ENCODE measurements at places on chromosomes 3 and 15.

GRCh38 chr15:101614001-101614585, 38.1 kb downstream of the TM2D3 start:
- no peak for DNase-seq
- no peak overlapping the region for H3K27ac ChIP-seq

- H3K27me3 ChIP-seq = no peaks in the 10 kb centered on the region
- no peak for DNase-seq
- peaks cover 15% of the 10 kb centered on the region for H3K4me1 ChIP-seq
- peaks cover 4% of the 10 kb centered on the region for H3K36me3 ChIP-seq
These were observed 1.6 kb upstream of the MTHFS start for GRCh38 chr15:79898369-79898768.

GRCh38 chr3:129226374-129226773, 23.0 kb upstream of the COPG1 start:
- H3K27me3 ChIP-seq = no peaks in the 10 kb centered on the region
- no peak for DNase-seq
- no peaks in the 10 kb centered on the region for H3K4me1 ChIP-seq

DNA sequence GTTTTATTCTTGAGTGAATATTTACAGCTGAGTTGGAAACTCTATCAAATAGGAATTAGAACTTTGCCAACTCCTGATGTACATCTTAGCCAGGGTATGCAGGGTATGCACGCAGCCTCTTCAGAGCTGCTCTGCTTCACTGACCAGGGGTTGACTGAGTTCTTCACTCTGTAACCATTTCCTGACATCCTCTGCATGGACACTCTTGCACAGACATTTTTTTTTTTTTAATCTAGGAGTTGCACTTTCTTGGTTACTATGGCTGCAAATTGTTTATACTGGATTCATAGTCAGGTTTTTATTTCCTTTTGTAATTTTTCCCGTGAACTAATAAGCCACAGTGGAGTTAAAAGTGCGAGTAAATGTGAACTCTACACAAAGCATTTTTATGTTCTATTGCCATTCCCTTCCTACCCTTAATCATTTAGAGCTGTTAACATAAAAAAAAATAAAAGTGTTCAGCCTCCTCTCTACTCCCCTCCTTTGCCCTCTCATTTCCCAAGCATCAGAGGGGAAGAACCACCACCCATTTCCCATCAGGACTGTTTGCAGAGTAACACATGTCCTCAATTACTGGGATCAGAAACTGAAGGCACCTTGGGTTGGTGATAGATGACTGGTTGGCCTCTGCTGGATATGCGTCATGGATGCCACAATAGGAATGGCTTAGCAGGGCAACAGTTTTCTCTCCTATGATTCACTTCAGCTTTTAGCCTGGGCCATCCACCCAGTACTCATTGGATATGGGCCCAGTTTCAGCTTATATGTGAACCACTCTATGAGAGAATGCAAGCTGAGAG, 54.0 kb downstream of the DUT start:
- DNase-seq = no peak
- H3K27ac ChIP-seq = no peak overlapping the region
- H3K27me3 ChIP-seq = no peaks in the 10 kb centered on the region
- no peaks in the 10 kb centered on the region for H3K36me3 ChIP-seq
- H3K4me3 ChIP-seq = no peak overlapping the region

GRCh38 chr3:188261011-188261410, 107.1 kb downstream of the LPP start:
- H3K36me3 ChIP-seq = peaks cover 3% of the 10 kb centered on the region
- DNase-seq = no peak
- H3K4me3 ChIP-seq = no peak overlapping the region
- no peaks in the 10 kb centered on the region for H3K27me3 ChIP-seq

GRCh38 chr15:92904722-92905571, 4.8 kb downstream of the CHD2 start:
- no peaks in the 10 kb centered on the region for H3K27me3 ChIP-seq
- no peak for DNase-seq
- H3K4me3 ChIP-seq = peak overlapping the region; percentile 98

DNA sequence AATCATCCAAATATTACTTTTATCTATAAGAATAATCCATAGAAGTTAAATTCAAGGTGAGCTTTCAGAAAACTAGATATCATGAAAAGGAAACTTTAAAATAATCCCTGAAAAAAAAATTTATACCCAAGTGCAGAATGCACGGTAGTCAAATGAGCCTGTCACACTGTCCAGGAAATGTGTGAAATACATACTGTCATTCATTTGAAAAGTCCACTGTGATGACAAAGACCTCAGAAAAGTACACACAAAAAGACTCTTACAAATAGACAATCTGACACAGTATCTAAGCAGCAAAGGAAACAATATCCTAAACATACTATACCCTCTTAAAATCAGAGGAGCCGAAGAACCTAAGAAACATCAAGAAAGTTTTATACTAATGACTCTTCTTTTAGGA, 29.7 kb downstream of the SUCLG2 start:
- no peak for DNase-seq
- no peaks in the 10 kb centered on the region for H3K4me1 ChIP-seq
- H3K27ac ChIP-seq = no peak overlapping the region
- H3K27me3 ChIP-seq = no peaks in the 10 kb centered on the region

GRCh38 chr3:172104471-172105072, 65.2 kb downstream of the FNDC3B start:
- no peak for DNase-seq
- no peaks in the 10 kb centered on the region for H3K27me3 ChIP-seq
- H3K4me3 ChIP-seq = peak overlapping the region; percentile 51
- peaks cover 72% of the 10 kb centered on the region for H3K4me1 ChIP-seq

GRCh38 chr3:141996437-141996836, 120.0 kb downstream of the ATP1B3 start:
- no peaks in the 10 kb centered on the region for H3K27me3 ChIP-seq
- DNase-seq = no peak
- H3K27ac ChIP-seq = no peak overlapping the region
- peaks cover 14% of the 10 kb centered on the region for H3K36me3 ChIP-seq
- H3K4me1 ChIP-seq = no peaks in the 10 kb centered on the region

GRCh38 chr3:128459461-128459820, 7.2 kb downstream of the DNAJB8 start:
- H3K27ac ChIP-seq = no peak overlapping the region
- H3K27me3 ChIP-seq = peaks cover 54% of the 10 kb centered on the region
- H3K4me1 ChIP-seq = peaks cover 3% of the 10 kb centered on the region
- H3K36me3 ChIP-seq = no peaks in the 10 kb centered on the region
- H3K4me3 ChIP-seq = no peak overlapping the region
- DNase-seq = no peak

- peaks cover 4% of the 10 kb centered on the region for H3K36me3 ChIP-seq
- no peaks in the 10 kb centered on the region for H3K27me3 ChIP-seq
- H3K27ac ChIP-seq = no peak overlapping the region
- no peak for DNase-seq
- H3K4me1 ChIP-seq = peaks cover 4% of the 10 kb centered on the region
These were observed 591.0 kb downstream of the MECOM start for GRCh38 chr3:169072494-169072893.

GRCh38 chr3:14286887-14287500, 108.4 kb downstream of the LSM3 start:
- H3K4me3 ChIP-seq = no peak overlapping the region
- H3K27ac ChIP-seq = no peak overlapping the region
- no peak for DNase-seq
- peaks cover 16% of the 10 kb centered on the region for H3K27me3 ChIP-seq
- no peaks in the 10 kb centered on the region for H3K36me3 ChIP-seq
